ENCODE measurements at places on chromosomes 11 and 22.

DNA sequence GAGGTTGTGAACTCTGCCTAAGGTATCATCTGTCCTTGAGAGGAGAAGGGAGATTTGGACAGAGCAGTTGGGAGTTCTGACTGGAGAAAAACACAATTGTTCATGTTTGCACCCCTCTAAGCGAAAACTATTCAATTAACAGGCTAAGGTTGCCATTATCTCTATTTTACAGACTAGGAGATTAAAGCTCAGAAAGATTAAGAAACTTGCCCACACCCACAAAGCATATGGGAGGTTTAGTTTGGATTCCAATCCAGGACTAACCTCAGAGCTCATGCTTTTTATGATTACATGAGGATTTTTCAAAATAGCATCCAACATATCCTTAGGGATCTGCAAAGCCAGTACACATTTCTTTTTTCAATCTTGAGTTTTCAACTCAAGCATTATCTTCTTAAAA is 22.0 kb downstream of the GAB2 start:
- no peak for DNase-seq

- DNase-seq = no peak
Measured at GRCh38 chr11:94401773-94402265, 600 bp upstream of the GPR83 start.

DNA sequence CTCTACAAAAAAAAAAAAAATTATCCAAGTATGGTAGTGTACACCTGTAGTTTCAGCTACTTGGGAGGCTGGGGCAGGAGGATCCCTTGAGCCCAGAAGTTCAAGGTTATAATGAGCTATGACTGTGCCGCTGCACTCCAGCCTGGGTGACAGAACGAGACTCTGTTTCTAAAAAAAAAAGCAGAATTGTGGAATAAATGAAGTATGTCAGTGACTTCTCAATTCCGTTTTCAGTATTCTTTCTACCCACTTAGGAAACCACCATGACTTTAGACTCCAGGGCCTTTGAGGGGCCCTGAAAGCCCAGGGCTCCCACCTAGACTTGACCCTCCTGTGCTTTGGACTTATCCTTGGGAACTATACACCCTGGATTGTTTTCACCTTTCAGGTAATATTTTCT is 6.5 kb upstream of the NUP160 start:
- DNase-seq = no peak

- no peak for DNase-seq
Measured at GRCh38 chr11:74008373-74009229, at the start of gene UCP3. Gene UCP3, minus strand, starts transcription at chr11:74009085. Its CDS starts 2,043 bp downstream, at chr11:74007042.

- DNase-seq = no peak
Measured at GRCh38 chr11:118289401-118289800, 15.1 kb upstream of the CD3E start.

- DNase-seq = no peak
Measured at GRCh38 chr11:128188346-128189004, 398.9 kb downstream of the ETS1 start.

- no peak for DNase-seq
Measured at GRCh38 chr11:116062129-116062489, 557.9 kb upstream of the CADM1 start.
